ENCODE measurements at places on chromosomes 1 and 21. TPM values are rescaled to one million over a fixed set of nuclear protein-coding genes. Genes with fewer than 3 reads are reported as not detected.

DNA sequence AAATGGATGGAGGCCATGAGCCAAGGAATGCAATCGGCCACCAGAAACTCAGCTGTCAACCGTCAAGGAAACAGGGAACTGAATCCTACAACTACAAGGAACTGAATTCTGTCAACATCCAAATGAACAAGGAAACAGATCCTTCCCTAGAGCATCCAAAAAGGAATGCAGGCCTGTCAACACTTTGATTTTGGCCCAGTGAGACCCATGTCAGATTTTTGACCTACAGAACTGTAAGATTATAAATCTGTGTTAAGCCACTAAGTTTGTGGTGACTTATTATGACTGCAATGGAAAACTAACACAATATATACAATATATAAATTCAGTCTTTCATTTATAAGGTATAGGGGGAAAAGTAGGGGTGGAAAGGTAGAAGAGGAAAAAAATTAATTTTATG lies 55.3 kb downstream of the SHCBP1L start:
- DNase-seq, result no peak

- no peak for DNase-seq
These were observed 20.2 kb downstream of the LPAR3 start for GRCh38 chr1:84872696-84873355.

- no peak for DNase-seq
These were observed 42.3 kb upstream of the PDC start for GRCh38 chr1:186503190-186503589.

DNA sequence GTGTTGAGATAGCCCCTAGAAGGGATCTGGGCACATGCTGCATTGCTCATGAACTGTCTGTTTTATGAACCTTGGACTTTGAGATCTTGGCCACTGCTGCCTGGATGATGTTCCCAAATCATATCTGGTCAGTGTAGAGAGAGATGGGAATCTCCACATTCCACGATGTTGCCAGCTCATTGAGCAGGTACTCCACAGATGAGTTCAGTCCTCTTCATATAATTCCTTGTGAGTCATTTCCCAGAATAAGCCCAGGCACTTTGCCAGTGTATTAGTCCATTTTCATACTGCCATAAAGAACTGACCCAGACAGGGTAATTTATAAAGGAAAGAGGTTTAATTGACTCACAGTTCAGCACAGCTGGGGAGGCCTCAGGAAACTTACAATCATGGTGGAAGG lies 254.0 kb upstream of the RUNX1 start:
- DNase-seq, result no peak

DNA sequence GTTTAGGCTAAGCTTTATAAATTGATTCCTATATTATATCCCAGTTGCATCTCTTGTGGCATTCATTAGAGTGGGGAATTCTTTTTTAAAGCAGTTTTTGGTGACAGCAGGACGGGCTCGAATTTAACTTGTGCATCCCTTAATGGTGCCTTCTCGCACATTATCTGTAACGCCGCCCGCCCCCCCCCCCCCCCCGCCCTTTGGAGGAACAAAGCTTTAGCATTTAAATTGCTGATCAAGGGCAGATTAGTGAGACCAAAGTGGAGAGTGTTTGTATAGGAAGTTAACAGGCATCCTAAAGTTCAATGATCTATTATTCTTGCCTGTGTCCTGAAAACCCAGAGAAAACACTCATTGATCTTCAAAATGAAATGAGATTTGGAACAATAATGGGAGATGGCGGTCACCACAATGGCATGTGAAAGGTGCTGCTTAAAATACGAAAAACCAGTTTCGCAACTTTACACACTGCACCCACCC lies 2.2 kb downstream of the LMO4 start:
- DNase-seq, result no peak

DNA sequence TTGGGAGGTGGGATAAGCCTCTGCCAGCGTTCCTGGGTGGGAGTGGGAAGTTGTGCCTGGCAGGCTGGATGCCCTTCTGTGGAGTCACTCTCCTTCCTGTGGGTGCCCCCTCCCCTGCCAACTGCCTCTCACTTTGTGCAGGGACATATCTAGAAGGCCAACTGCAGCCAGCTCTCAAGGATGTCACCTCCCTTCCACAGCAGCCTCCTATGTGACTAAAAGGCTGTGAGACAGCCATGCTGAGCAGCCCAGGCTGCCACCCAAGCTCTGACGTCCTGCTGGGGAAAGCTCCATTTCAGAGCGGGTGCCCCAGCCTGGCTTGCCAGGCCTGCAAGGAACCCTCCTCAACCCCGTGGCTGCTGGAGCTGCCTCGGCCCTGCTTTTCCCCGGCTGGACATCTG lies 19.6 kb upstream of the SLC26A9 start:
- DNase-seq, result no peak

DNA sequence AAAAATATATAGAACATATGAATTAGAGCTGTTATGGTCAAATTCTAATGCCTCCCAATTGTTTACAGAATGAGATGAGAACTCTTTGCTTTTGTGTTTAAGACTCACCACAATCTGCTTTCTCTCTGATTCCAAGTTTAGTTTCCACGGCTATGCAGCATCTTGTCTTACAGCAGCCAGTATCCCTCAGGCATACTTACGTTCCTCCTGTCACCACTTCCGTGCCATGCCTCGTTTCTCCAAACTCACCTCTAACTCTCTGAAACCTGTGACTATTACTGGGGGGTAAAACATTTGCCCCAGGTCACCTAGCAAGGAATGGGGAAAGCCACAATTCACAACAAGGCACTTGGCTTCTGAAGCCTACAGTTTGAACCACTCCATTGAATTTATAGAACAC lies 192.8 kb upstream of the NRIP1 start:
- DNase-seq, result no peak

- DNase-seq, result no peak
These were observed 13.4 kb upstream of the ODF2L start for GRCh38 chr1:86409416-86410021.

DNA sequence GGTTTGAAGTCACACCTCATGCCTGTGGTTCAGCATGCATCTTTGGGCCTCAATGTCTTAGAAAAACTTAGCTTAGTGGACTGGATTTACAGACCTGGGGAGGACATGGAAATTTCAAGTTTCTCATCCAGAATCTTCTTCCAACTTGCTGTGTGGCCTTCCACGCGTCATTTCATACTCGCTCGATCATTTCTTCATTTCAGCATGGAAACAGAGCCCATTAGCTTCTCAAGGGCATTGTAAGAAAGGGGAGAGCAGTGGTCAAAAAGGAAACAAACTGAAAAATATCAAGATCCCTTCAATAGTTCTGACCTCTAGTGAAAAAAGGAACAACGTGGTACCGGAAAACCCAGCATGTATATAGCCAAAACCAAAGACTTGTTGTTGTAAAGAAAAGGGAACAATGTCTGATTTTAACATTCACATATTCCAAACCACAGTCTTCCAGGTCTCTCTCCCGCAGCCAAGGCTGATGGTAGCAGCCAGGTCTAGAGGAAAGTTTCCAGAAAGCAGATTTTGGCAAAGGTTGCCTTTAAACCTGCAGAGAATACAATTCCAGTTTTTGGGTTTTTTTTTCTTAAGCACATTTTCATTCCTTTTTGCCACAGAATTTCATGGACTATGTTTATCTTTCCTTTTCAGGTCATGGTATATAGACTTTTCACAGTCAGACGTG lies 97.0 kb upstream of the CDC42BPA start:
- DNase-seq, result no peak

GRCh38 chr1:221039616-221040015 lies 160.4 kb downstream of the HLX start:
- DNase-seq, result no peak

DNA sequence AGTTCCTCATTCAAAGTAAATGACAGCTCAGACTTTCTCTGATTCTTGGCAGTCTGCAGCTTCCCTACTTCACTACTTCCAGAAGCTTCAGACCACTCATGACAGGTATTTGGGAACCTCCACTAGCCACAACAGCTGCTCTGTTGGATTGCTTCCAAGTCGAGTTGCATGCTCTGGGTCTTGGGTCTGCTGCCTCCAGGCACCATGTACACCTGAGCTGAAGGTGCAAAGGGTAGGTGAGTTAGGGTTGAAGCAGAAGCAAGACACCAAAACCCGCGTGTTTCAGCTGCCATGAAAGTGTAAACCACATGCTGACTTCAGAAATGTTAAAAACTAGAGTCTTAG lies 62.7 kb downstream of the ZNF684 start:
- no peak for DNase-seq

GRCh38 chr1:38064197-38064903 lies 17.8 kb upstream of the POU3F1 start:
- no peak for DNase-seq

- no peak for DNase-seq
These were observed 109.8 kb upstream of the WARS2 start for GRCh38 chr1:119250299-119250698.

GRCh38 chr1:17844185-17844826 lies 89.2 kb downstream of the ACTL8 start:
- DNase-seq, result no peak

- no peak for DNase-seq
These were observed 37.2 kb downstream of the ACTA1 start for GRCh38 chr1:229396585-229397206.

GRCh38 chr1:53402891-53403655 lies 56.1 kb upstream of the DMRTB1 start:
- DNase-seq, result no peak

DNA sequence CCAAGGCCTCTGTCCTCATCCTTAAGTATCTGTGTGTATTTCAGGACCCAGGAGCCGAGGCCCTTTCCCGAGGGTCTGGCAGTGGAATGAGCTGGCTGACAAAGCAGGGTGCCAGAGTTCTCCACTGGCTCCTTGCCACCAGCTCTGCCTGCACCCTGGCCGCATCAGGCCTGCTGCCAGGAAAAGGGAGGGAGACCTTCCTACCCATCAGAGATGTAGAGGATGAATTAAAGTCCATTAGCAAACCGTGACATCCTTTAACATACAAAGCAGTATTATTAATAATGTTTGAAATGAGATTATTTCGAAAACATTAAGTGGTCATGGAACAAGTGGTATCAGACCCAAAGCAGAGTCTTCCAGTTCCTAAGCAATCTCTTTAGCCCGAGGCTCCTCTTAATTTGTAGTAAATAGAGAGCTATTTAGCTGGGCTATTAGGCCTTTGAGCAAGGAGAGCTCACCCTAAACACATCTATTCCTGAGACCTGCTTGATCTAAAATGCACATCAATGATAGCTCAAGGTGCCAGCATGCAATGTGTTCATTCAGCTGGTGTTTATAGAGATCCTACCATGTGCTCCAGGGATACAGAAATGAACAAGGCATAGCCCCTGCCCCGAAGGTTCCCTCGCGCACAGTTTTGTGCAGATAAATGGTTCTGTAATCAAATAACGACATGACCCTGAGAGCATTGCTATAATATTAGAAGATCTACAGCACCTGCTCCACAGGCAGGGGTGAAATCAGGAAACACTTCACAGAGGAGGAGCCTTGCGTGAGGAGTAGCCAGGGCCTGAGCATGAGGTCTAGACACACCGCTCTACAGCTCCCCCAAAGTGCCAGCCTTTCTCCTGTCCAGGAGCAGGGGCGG lies 44.0 kb downstream of the FAM163A start:
- no peak for DNase-seq

GRCh38 chr1:86016076-86016759 lies 140.4 kb downstream of the COL24A1 start:
- no peak for DNase-seq

- DNase-seq, result no peak
These were observed 102.1 kb downstream of the WDR4 start for GRCh38 chr21:42777064-42777756.

DNA sequence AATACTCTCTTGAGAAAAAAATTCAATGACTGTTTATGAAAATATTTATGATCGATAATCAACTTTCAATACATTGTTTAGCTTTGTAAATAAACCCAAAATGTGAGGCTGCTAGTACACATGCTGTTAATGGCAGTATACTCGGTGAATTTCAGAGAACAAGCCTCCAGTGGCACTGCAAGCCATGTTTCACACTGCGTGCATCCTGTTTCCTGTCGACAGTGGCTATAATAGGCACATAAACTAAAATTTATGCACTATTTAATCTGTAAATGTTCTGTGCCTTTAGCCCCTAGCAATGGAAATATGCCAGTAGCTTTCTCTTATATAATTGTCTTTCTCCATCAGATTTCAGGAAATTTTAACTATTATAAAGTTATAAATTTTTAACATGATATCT lies 26.3 kb upstream of the RGS18 start:
- no peak for DNase-seq

- peak; percentile 91 for DNase-seq
These were observed 37.1 kb downstream of the ARHGEF16 start for GRCh38 chr1:3491291-3492246.

DNA sequence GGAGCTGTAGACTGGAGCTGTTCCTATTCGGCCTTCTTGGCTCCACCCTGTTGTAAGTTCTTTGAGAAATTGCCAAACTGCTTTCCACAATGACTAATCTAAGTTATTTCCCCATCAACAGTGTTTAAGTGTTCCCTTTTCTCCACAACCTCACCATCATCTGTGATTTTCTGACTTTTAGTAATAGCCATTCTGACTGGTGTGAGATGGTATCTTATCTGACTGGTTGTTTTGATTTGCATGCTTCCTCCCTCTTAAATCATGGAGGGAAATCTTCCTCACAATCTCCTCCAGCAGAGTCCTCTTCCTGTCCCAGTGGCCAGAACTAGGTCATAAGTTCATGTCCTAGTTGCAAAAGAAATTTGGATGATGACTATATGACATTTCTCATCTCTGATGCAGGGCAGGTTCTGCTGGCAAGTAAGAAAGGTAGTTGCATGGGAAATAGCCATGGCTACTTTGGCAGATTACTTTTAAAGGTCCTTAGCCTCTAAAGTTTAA lies 294.0 kb downstream of the LRRC40 start:
- no peak for DNase-seq

NECTIN4 gene
- total RNA-seq, result not detected

LCE6A gene
- not detected for total RNA-seq

NFIA gene
- total RNA-seq, result 15.8 TPM

SNX7 gene
- total RNA-seq, result not detected

C1orf226 gene
- total RNA-seq, result not detected

USH2A gene
- not detected for total RNA-seq

HSPG2 gene
- total RNA-seq, result not detected

SYT6 gene
- total RNA-seq, result not detected

HLCS gene
- 55.9 TPM for total RNA-seq

CFHR3 gene
- not detected for total RNA-seq

KIF21B gene
- total RNA-seq, result 0.22 TPM

TSPAN2 gene
- not detected for total RNA-seq

Measured in Karpas-422 (cell line).